CD8-positive, alpha-beta T cell (primary cell): ENCODE measurements at places on chromosomes 11 and 22.

- peak; percentile 62 for DNase-seq
Observed at GRCh38 chr11:64355078-64355940, 3.7 kb upstream of the RPS6KA4 start.

DNA sequence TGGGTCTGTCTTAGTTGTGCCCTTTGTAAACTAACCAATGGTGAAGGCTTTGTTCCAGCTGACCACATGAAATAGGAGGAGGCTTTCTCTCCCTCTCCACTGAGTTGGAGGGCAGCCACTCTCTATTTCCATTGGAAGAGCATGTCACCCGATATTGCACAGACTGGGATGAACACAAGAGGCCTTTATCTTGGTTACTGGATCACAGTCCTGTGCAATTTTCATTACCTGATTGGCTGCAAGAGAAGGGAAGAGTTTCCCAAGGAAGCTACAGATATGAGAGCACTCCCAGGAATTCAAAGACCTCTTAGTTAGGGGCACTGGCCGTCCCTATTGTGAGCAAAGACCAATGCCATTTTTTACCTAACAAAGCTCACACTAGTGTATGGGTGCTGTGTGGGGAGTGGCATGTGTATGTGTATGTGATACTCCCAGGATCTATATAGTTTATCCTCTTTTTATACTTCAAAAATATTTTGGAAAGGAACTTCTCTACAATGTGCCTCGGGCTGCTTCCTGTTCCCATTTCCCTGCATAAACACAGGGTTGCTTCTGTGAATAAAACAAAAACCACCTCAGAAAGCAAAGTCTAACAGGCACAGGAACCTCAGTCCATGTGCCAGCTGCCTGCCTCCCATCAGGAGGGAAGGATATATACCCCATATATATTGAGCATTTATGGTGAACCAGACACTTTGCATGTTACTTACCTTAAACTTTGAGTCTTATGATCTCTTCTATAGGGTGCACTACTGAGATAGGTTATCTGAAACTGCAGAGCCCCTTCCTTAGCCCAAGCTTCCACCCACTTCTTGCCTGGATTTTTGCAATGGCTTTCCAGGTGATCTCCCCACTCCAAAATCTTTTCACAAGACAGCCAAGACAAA, 126.5 kb downstream of the RASSF10 start:
- DNase-seq: no peak

DNA sequence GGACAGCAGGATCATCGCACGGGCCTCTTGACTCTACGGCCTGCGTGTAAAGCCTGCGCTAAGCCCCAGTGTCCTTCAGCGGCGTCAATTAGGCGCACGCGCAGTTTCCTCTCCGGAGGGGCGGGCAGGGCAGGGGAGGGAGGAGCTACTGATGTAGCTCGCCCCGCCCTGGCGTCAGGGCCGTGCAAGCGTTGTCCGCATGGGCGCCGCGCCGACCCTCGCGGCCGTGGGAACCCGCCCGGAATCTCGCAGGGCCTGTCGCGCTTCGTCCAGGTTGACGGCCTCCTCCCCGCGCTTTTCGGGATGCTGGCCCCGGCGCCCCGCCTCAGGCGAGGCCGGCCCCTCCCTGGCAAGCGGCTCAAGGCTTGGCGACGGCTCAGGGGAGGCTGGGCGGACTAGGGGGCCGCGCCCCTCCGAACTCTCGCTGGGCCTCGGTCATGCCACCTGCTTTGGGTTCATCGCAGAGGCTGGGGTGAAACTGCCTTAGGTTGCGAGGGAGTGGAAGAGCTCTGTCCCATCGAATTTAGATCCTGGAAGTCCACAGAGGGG, 61.1 kb downstream of the ST3GAL4 start:
- peak; percentile 57 for DNase-seq

DNA sequence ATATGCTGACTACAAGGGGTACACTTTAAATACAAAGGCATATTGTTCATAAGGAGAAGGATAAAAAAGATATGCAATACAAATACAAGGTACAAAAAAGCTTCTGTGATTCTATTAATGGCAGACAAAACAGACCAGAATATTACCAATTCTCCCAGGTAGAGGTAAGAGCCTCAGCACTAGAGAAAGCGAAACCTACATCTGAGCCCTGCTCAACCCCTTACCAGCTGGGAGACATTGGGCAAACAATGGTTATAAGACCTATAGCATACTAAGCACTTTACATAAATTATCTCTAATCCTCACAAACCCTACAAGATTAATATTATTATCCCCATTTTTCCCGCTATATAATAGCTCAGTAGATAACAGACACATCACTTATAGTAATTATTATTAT, 41.2 kb upstream of the LRRC55 start:
- no peak for DNase-seq

GRCh38 chr11:101717619-101718018, 133.8 kb upstream of the TRPC6 start:
- no peak for DNase-seq
